ENCODE measurements at places on chromosomes 6 and 20. TPM values are rescaled to one million over a fixed set of nuclear protein-coding genes. Genes with fewer than 3 reads are reported as not detected.

The TMEM74B gene
- 1.8 TPM for total RNA-seq

GRCh38 chr6:444653-445275, 53.2 kb downstream of the IRF4 start:
- peak; percentile 80 for DNase-seq

- no peak for DNase-seq
Measured at GRCh38 chr6:54654381-54654780, 192.2 kb upstream of the FAM83B start.

DNA sequence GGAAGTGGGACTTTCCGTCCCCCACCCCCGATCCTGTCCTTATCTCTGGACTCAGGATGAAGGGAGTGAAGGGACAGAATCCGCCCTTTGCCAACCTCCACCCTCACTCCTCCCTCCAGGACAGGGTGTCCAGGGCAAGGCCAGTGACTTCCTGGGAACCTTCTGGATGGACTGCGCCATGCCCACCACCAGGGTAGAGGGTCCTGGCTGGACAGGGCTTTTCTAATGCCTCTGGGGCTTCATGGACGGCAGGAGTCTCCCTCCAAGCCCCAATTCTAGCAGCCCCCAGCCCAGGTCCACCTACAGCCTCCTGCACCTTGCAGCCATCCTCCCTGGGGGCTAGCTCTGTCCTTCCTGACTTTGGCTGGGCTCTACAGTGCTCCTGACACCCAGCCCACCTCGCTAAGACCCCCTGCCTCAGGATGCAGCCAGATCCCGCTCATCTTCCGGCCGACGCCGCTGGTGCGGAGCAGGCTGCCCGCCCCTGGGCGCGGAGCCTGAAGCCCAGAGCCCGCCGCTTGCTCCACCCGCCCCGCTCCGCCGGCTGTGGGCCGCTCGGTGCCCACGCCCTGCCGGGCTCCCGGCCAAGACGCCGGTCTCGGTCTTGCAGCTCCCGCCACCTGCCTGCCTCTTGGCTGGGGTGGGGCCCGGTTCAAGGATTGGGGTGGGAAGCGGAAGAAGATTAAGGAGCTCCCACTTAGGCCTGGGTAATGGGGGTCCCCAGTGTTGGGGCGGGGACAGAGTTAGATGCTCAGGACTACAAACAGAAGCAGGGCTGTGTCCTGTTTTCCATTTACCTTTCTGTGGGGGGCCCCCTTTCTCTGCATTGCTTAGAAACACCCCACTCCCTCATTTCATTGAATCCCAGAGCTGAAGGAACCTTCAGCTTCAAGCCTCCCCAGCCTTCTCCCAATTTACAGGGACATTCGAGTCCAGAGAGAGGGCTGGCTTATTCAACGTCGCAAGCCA, 72.8 kb downstream of the MDGA1 start:
- no peak for DNase-seq

- DNase-seq, result no peak
Measured at GRCh38 chr20:36784900-36785299, 11.3 kb upstream of the DSN1 start.

The PPP1R3G gene
- 0.14 TPM for total RNA-seq

DNA sequence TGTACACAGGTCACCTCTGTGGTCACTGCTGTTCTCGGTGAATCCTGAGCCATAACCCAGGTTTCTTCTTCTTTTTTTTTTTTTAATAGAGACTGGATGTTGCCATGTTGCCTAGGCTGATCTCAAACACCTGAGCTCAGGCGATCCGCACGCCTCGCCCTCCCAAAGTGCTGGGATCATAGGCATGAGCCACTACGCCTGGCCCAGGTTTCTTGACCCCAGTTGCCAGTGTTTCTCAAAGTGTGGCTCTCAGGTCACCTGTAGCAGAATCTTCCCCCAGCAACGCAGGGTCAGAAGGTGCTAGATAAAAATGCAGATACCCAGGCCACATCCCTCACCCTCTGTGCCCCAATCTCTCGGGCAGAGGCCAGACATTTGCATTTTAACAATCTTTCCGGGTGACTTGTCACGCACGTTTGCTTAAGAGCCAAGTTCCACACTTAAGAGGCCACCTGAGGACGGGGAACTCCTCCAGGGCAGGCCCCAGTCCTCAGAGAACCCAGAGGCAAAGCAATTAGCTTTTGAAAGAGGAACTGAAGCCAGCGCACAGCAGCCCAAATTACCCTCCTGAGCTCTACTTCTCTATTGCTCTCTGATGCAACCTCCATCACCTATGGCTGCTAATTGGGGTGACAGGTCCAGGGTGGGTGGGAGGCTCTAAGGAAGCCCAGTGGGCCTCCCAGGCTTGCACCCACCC, 81.8 kb downstream of the NFATC2 start:
- no peak for DNase-seq

- DNase-seq, result peak; percentile 82
Measured at GRCh38 chr6:131532580-131533039, 40.4 kb upstream of the ARG1 start.

DNA sequence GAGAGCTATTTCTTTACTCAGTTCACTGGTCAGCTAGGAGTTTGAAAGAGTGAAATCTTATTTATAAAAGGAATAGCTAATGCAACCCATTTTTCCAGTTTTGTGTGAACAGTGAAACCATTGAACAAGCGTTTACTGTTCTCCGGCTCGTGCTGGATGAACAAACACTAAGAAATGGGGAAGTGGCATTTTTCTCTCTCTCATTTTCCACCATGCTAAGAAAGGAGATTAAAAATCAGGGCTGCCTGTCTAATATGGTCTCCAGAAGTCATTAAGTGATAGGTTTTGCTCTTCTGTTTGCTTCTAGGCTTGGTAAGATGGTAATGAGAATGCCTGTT, 774 bp upstream of the SFT2D1 start:
- DNase-seq, result no peak

The TRIM10 gene
- total RNA-seq, result not detected

The DZANK1 gene
- total RNA-seq, result 1.4 TPM

The CCN2 gene
- not detected for total RNA-seq
